T-helper 1 cell treated with Interleukin-12 subunit alpha and Interleukin-12 subunit beta and Interleukin-4 antibody, amounts not matched to agents 30 ng/mL and 1 ng/mL, for 36 hours (primary cell): ENCODE measurements at places on chromosomes 3 and 15. TPM values are rescaled to one million over a fixed set of nuclear protein-coding genes. Genes with fewer than 3 reads are reported as not detected.

The KBTBD13 gene
- not detected in 2 replicates for total RNA-seq

The NKTR gene
- 96.0 and 98.9 TPM in 2 replicates for total RNA-seq

The SAMD7 gene
- not detected in 2 replicates for total RNA-seq

The ZNF620 gene
- 6.4 and 6.6 TPM in 2 replicates for total RNA-seq

The CSPG5 gene
- total RNA-seq: 0.49 and 0.63 TPM in 2 replicates

The LRRC31 gene
- total RNA-seq: not detected in 2 replicates

The TFDP2 gene
- 28.2 and 29.3 TPM in 2 replicates for total RNA-seq

The SPSB4 gene
- not detected in 2 replicates for total RNA-seq

The PTH1R gene
- total RNA-seq: not detected in 2 replicates

The CLRN1 gene
- not detected in 2 replicates for total RNA-seq

The LRRC34 gene
- 1.5 and 1.9 TPM in 2 replicates for total RNA-seq

The MYL3 gene
- total RNA-seq: not detected in 2 replicates

The CCDC33 gene
- total RNA-seq: not detected in 2 replicates

The ARF4 gene
- total RNA-seq: 75.8 and 78.2 TPM in 2 replicates

The PLA2G4D gene
- not detected in 2 replicates for total RNA-seq

The SERPINI2 gene
- total RNA-seq: not detected in 2 replicates

The PSTPIP1 gene
- 216 and 224 TPM in 2 replicates for total RNA-seq

The OR5K2 gene
- not detected in 2 replicates for total RNA-seq

The FNDC3B gene
- 38.1 and 39.1 TPM in 2 replicates for total RNA-seq

The RMDN3 gene
- total RNA-seq: 37.2 and 37.7 TPM in 2 replicates

The PRSS50 gene
- total RNA-seq: not detected in 2 replicates

The SLC51B gene
- total RNA-seq: not detected in 2 replicates

The TIMP4 gene
- not detected in 2 replicates for total RNA-seq

The PDE12 gene
- total RNA-seq: 28.6 and 28.7 TPM in 2 replicates

The DNAH12 gene
- total RNA-seq: 0.10 and 0.20 TPM in 2 replicates

The CLDN18 gene
- total RNA-seq: not detected in 2 replicates

The WDR72 gene
- not detected in 2 replicates for total RNA-seq

The PTX3 gene
- not detected in 2 replicates for total RNA-seq

The FAM174B gene
- 3.1 and 4.8 TPM in 2 replicates for total RNA-seq

The CXCR6 gene
- total RNA-seq: 91.7 and 93.7 TPM in 2 replicates
